ENCODE measurements at places on chromosomes 13 and 19.

- peak; percentile 23 for DNase-seq
Measured at GRCh38 chr19:5951338-5951861, 26.5 kb downstream of the RANBP3 start.

DNA sequence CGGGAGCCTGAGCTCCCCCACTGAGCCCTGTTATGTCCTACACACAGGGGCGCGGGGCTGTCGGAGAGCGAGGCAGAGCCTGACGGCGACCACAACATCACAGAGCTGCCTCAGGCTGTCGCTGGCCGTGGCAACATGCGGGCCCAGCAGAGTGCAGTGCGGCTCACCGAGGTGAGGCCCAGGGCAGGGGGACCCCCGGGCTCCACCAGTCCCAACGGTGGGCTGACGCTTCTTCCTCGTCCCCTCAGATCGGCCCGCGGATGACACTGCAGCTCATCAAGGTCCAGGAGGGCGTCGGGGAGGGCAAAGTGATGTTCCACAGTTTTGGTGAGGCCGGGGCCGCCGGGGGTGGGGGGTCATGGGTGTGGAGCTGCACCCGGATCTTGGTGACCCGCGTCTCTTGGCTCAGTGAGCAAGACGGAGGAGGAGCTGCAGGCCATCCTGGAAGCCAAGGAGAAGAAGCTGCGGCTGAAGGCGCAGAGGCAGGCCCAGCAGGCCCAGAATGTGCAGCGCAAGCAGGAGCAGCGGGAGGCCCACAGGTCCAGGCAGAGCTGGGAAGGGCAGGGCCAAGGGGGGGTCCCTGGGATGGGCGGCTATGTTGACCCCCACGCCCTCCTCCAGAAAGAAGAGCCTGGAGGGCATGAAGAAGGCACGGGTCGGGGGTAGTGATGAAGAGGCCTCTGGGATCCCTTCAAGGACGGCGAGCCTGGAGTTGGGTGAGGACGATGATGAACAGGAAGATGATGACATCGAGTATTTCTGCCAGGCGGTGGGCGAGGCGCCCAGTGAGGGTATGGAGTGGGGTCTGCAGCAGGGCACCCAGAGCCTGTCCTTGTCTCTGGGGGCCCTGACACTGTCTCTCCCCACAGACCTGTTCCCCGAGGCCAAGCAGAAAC, 1.2 kb upstream of the P2RY11 start:
- DNase-seq: no peak

- DNase-seq: no peak
Measured at GRCh38 chr13:45242070-45242469, 41.2 kb upstream of the KCTD4 start.

GRCh38 chr19:13909430-13909829, 3.4 kb downstream of the CC2D1A start:
- DNase-seq: no peak

GRCh38 chr13:80224468-80224867, 116.5 kb downstream of the SPRY2 start:
- DNase-seq: no peak

DNA sequence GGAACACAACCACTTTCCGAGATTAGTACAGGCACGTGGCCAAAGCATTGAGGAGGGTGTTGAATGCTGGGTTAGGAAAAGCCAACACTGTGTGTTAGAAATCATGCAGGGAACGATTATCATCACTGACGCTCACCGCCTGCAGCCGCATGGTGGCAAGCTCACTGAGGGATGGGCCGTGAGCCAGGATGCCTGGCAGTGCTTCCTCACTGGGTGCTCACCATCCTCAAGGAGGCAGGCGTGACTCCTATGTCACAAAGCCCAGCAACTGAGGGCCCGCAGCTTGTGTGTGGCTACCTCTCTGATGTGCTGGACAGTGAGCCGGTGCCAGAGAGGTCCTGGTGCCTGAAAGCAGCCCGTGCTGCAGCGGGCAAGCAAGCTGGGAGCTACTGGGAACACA, 30.4 kb upstream of the TIMM44 start:
- peak; percentile 50 for DNase-seq

GRCh38 chr19:8451377-8451776, 6.6 kb downstream of the HNRNPM start:
- no peak for DNase-seq

DNA sequence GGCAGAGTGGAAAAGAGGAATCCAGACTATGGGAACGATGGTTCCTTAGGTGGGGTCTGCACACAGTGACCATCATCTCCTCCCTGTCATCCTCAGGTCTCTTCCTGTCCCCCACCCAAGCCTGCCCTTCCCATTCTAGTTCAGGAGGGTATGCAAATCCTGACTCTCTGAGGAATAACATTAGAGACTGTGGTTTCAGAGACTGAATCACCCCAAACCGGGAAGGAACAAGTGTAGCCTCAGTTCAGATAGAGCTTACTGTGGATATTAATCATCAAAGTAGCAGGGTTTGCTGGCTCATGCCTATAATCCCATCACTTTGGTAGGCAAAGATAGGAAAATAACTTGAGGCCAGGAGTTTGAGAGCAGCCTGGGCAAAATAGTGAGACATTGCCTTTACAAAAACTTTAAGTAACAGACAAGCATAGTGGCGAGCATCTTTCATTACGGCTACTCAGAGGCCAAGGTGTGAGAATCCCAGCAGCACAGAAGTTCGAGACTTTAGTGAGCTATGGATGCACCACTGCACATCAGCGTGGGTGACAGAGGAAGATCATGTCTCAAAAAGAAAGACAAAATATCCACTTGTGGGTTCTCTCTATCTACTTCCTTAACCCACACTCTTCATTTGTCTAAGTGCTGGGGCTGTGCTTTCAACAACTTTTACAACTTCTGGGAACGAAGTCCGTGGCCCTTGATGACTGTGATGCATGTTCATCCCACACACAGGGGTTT, 19.3 kb upstream of the LGALS13 start:
- DNase-seq: no peak

GRCh38 chr19:2416321-2417097, 10.9 kb downstream of the TIMM13 start:
- no peak for DNase-seq

GRCh38 chr19:45779231-45780145, 2.8 kb downstream of the DMPK start:
- DNase-seq: no peak

- no peak for DNase-seq
Measured at GRCh38 chr13:47027780-47028437, 131.1 kb upstream of the HTR2A start.

- DNase-seq: no peak
Measured at GRCh38 chr19:903266-903797, 9.7 kb downstream of the R3HDM4 start.

DNA sequence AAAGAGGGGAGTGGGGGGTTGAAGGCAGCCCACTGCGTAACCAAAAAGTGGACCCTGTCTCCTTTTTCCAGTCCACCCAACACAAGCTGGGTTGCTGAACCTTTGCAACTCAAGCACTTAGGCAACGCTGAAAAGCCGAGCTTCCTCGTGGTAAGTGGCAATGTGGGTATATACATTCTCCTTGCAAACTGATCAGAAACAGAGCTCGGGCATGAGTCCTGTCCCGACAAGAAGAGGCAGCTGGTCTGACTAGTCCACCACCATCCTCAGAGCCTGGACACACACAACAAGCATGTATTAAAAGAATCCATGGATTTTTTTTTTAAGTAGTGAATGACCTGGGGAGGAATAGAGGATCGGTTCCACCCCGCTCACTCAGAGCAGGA, 240.6 kb upstream of the ZNF507 start:
- DNase-seq: no peak

DNA sequence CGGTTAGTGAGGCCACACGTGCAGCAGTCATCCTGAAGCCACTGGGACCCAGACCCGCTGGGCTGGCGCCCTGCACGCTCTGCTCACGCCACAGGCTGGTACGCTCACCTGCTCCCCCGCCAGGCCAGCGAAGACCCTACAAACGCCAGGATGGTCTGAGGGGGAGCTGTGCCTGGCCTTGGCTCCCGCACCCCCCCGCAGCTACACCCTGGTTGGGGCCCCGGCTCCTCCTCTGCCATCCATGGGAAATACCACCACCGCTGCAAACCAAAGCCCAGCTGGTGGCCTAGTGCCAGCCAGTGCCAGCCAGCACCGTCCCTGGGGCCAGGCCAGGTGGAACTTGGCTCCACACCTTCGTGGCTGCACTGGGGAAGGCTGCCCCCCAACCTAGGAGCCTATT, 23.3 kb upstream of the CACTIN start:
- DNase-seq: no peak

DNA sequence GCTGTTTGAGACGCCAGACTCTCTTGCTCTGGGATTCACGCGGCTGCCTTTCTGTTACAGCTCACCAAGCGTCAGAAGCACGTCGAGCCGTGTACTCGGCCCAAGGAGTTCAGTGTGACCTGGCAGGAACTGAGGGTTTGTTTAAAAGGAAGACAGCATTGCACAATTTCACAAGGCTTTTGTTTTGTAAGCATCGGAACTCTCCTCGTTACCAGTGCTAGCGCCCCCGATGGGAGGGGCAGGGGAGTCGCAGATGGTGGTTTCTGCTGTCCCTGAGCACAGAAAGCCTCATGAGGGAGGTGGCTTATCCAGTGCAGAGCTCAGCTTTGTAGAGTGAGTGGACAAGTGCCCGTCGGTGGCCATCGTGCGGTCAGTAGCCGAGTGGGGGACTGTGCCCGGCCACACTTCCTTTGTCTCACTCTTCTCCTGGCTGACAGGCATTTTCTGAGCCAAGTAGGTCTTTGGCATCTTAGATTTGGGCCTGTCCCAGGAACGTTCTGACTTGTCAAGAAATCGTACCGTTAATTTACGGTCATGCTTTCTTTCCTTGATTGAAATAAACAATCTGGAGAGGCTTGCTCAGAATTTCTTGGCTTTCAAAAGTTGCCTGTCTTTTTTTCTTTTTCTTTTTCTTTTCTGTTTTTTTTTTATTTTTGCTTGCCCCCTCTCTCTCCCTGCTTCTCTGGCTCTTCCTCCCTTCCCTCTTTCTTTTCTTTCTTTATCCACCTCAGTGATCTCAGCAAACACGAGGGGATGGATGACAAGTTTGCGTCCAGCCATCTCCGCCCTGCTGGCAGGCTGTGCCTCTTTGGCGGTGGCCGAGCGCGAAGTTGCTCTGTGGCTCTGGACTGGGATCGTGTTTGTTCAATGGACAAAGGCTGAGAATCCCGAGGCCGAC, 7.7 kb downstream of the KDM4B start:
- DNase-seq: peak; percentile 42

DNA sequence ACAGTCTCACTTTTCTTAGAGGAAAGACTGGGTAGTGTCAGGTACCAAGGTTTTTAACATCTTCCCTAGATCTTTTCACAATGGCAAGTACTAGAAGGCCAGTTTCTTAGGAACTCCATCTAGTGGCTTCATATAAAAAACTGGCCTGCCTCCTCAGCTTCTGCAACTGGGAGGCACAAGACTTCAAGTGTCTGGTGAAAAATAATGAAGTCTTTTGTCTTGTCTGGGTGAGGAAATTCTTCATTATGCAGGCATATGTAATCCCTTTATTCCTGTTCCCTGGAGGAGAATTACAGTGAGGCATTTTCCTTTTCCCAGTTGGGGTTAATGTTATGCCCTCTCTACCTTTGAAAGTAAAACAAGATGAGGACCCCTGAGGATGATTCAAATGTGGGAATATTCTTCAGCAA, 300.5 kb downstream of the NALCN start:
- no peak for DNase-seq

DNA sequence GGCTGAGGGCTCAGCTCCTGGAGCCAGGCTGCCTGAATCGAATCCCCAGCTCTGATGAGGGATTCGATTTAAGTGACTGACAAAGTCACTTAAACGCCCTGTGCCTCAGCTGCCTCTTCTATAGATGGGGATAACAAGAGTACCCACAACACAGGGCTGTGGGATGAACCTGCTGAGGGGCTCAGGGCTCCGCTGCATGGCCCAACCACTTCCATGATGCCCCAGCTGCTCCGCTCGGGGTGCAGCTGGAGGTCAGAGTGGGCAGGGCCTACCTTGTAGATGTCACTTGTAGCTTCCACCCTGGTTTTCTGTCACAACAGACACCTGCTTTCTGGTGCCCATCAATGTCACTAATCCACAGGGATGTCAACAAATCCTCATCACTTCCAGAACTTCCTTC, 39.2 kb downstream of the STK24 start:
- DNase-seq: no peak

DNA sequence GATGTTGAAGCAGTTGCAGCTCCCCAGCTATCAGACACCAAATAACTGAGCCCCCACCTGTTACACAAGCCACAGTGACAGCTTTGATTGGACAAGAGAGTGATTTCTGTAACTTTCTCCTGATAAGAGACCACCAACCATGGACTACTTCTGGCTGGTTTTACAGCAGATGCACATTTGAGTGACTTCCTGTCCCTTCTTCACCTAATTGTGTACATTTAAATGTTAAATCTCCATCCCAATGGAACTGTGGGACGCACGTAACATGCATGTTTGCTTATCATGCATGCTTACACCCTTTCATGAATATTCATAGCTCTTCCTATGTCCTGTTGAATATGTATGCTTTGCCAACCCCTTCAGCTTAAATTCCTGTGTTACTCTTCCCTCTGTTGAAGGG, 6.0 kb upstream of the TNFSF11 start:
- no peak for DNase-seq

DNA sequence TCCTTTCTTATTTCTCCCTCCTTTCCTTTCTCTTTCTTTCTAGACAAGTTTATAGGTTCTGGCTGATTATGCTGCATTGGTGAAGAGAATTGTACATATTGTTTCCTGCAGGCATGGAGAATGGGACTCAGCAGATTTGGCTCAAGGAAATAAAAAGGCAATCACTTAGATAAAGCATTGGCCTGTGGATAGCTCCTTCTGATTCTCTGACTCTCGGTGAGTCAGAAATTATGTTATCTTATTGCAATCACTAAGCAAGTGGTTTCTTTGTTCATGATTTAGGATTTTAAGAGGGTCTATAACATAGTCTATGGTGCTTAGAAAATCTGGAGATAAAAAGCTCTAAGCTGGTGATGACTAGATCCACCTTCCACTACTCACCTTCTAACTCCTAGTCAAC, 54.0 kb upstream of the POSTN start:
- no peak for DNase-seq

DNA sequence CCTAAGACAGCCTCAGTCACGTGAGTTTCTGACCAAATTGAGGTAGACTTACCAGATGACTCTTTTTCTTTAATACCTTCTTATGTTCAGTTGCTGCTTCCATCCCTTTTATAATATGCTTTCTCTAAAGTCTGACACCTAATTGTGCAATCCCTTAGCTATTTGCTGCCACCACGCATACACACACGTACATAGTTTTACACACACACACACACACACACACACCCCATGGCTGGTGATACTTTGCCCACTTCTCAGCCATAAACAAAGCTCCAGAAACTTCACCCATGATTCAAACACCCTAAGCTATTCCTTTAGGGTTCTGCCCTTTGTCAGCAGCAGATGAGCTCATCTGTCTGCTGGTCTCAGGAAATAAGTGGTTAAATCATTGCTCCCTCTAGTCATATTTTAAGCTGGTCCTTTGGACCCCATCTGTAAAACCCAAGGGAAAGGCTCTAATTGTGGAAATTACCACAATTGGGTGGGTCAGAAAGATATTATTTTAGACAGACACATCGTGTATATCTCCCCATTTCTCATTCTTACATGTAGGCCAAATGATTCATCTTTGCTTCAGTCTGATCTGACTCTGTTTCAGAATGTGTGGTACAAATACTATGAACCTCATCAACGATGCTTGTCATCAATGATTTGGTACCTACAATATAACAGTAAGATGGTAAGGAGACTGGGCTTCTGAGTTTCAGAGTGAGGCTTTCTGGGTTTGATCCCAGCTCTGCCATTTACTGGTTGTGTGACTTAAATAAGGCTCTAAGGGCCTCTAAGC, 69.2 kb downstream of the NALCN start:
- DNase-seq: no peak

- DNase-seq: no peak
Measured at GRCh38 chr13:80921971-80922370, 581.0 kb upstream of the SPRY2 start.

All from hippocampal formation (tissue), 2 donors.